Pericardium fibroblast (primary cell): ENCODE measurements at places on chromosomes 4 and X. TPM values are rescaled to one million over a fixed set of nuclear protein-coding genes. Genes with fewer than 3 reads are reported as not detected.

The STK32B gene
- 0.47 and 1.7 TPM in 2 replicates for total RNA-seq

The SPANXD gene
- not detected in 2 replicates for total RNA-seq

The HSPA4L gene
- 0.35 and 0.85 TPM in 2 replicates for total RNA-seq

The TRMT44 gene
- 7.4 and 9.1 TPM in 2 replicates for total RNA-seq

The SCML2 gene
- total RNA-seq: 0.93 and 0.94 TPM in 2 replicates

The GATA1 gene
- not detected in 2 replicates for total RNA-seq

The REELD1 gene
- total RNA-seq: not detected in 2 replicates

The COL4A6 gene
- 1.3 and 3.5 TPM in 2 replicates for total RNA-seq

The STK26 gene
- total RNA-seq: 0.85 and 4.9 TPM in 2 replicates

The AKAP4 gene
- not detected in 2 replicates for total RNA-seq

The TEX11 gene
- total RNA-seq: not detected in 2 replicates

The AFF2 gene
- 0.34 and 0.35 TPM in 2 replicates for total RNA-seq

The TRAM1L1 gene
- total RNA-seq: 0.94 and 1.6 TPM in 2 replicates

The ZNF280C gene
- 1.6 and 4.1 TPM in 2 replicates for total RNA-seq

The CNGA1 gene
- not detected in 2 replicates for total RNA-seq
